Right ventricle myocardium superior (tissue), 1 donor: ENCODE measurements at places on chromosomes 13 and 19. TPM values are rescaled to one million over a fixed set of nuclear protein-coding genes. Genes with fewer than 3 reads are reported as not detected.
A peak's percentile ranks its signal among the peaks of the same experiment; 100 is the strongest.

GRCh38 chr19:10566658-10567410 lies 1.0 kb upstream of the KRI1 start:
- DNase-seq, result no peak

DNA sequence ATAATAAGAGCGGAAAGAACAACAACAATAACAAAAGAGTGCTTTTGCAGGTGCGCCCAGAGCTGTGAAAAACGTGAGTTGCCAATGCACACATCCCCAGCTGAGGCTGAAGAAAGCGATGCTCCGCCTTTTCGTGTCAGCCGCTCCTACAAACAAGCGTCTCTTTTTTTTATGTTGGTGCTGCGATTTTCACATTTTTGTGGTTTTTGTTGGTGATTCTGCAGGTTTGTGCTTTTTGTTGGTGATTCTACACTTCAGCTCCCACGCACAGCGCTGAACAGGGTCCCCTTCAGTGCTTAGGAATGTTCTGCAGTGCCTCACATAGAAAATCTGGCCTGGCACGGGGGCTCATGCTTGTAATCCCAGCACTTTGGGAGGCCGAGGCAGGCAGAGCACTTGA lies 7.3 kb upstream of the SBK3 start:
- no peak for DNase-seq

APOC4 gene
- total RNA-seq, result not detected

GRCh38 chr19:8367327-8368001 lies 3.5 kb downstream of the ANGPTL4 start:
- peak; percentile 94 for DNase-seq

LRRC25 gene
- 3.6 TPM for total RNA-seq

DNA sequence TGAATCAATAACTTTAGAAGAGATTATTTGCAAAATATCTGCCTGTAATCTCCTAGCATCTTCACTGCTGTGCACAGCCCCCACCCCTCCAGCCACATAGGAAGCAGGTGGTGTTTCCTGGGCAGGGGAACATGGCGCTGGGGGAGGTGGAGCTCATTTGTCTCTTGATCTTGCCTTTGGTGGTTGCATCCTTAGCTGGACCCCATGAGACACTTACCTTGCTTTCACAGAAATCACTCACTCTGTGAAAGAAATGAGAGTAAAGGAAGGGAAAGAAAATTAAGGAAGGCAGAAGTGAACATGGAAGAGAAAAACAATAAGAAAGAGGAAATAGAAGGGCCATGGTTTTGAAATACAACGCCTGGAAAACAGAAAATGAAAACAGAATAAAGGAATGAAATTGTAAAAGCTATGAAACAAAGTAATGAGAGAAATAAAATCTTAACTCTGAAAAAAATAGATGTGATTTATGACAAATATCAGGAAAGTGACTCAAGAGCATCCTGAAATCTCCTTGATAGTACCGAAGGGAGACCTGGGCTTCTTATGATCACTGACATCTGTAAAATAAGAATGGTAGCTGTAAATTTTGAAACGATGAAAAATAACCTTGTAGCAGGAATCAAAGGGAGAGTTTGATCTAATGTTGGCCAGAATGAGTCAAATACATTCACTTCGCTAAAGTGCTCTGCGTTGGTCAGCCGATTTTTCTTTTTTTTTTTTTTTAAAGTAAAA lies 17.2 kb upstream of the RNASEH2B start:
- DNase-seq, result no peak

DNA sequence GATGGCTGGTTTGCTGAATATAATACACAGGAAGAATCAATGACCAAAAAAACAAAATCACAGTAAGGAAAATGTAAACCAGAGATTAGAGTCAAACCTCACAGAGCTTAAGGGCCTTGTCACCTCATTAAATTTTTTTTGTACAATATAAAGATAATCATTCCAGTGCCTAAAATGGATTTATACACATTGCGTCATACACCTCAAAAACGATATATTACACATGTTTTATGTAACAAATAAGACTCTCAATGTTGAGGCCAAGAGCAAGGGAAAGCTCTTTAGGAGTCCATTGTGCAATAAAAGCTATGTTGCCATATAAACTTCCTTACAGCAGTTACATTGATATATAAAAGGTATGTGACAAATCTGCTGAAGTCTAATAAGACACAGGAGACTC lies 856.7 kb upstream of the SLITRK1 start:
- no peak for DNase-seq

CDX2 gene
- not detected for total RNA-seq

GRCh38 chr19:7265963-7266362 lies 28.3 kb downstream of the INSR start:
- DNase-seq, result no peak

- DNase-seq, result no peak
These were observed 51.4 kb downstream of the NBEA start for GRCh38 chr13:34993470-34993869.

NOTCH3 gene
- 25.0 TPM for total RNA-seq

KASH5 gene
- not detected for total RNA-seq

GRCh38 chr13:96020155-96020575 lies 33.0 kb downstream of the UGGT2 start:
- no peak for DNase-seq

IZUMO2 gene
- not detected for total RNA-seq

F2RL3 gene
- 0.16 TPM for total RNA-seq

DNA sequence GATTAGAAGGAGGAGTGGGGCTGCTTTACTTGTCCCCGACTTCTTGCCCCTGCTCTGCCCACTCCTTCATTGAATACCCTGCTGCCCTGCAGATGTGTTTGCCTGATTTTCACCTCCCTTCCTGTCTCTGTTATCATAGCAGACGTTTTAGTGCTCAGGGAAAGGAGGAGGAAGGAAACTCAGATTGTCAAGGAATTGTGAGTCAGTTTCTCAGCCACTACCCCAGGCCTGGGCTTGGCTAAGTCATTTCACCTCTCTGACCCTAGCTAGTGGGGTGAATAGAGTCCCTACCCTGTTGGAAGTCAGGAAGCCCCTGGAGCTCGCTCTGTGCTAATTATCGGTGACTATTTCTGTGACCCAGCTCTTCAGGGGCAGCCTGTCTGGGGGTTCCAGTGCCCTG lies 3.9 kb downstream of the BCKDHA start:
- no peak for DNase-seq

- no peak for DNase-seq
These were observed 400.6 kb downstream of the HS6ST3 start for GRCh38 chr13:96490496-96490989.

DNA sequence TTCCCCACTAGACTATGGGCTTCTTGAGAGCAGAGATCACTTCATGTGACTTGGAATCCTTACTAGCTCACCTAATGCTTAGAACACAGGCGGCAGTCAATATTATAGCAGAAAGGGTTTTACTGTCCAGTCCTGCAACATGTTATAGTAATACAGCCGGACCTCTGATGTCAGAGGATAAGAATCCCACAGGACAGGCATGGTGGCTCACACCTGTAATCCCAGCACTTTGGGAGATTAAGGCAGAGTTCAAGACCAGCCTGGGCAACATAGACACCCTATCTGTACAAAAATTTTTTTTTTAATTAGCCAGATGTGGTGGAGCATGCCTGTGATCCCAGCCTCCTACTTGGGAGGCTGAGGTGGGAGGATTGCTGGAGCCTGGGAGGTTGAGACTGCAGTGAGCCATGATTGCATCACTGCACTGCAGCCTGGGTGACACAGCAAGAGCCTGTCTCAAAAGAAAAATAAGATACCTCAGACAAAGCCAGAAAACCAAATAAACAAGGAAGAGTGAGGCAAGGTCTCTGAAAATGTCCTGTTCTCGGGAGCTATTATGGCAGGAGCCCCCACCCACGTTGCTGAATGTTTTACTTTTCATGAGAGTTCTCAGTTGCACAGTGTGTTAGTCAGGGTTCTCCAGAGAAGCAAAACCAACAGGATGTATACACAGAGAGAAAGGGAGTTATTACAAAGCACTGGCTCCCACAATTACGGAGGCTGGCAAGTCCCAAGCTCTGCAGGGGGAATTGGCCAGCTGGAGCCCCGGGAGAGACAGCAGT lies 100.8 kb downstream of the UBL3 start:
- no peak for DNase-seq

GRCh38 chr13:70736622-70737317 lies 628.5 kb upstream of the KLHL1 start:
- no peak for DNase-seq

LGALS13 gene
- total RNA-seq, result not detected

DNA sequence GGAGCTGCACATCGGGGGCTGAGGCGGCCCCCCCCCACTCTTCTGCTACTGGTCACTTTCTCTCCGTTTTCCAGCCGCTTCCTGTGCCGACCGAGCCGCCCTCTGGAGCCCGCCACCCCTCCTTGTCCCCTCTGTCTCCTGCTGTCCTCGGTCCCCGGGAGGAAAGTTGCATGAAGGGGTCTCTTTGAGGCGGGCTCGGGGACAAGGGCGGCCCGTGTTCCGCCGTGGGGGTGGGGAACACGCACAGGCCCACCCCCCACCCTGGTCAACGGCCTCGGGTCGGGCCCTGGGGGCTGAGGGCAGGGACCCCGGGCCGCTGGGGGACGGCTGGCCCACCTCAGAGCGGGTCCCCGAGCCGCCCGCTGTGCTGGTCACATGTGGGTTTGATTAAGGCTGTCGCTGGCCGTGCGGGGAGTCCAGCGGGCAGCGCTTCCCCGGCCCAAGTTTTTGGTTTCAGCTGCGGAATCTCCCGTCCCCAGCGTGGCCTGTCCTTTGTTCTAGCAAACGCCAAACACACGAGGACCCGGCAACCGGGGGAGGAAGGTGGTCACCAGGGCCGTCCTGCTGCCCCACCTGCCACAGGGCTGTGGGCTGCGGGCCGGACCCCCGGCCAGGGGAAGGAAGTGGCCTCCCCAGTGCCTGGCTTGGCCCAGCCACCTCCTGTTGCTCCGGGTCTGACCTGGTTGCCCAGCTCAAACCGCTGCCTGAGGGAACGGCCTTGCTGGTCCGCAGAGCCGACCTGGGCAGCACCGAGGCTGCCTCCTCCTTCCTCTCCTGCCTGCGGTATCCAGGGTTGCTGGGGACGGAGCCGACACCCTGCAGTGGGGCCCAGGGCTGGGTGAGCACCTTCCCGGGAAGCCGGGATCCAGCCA lies 1.9 kb downstream of the EFNA2 start:
- no peak for DNase-seq

DNA sequence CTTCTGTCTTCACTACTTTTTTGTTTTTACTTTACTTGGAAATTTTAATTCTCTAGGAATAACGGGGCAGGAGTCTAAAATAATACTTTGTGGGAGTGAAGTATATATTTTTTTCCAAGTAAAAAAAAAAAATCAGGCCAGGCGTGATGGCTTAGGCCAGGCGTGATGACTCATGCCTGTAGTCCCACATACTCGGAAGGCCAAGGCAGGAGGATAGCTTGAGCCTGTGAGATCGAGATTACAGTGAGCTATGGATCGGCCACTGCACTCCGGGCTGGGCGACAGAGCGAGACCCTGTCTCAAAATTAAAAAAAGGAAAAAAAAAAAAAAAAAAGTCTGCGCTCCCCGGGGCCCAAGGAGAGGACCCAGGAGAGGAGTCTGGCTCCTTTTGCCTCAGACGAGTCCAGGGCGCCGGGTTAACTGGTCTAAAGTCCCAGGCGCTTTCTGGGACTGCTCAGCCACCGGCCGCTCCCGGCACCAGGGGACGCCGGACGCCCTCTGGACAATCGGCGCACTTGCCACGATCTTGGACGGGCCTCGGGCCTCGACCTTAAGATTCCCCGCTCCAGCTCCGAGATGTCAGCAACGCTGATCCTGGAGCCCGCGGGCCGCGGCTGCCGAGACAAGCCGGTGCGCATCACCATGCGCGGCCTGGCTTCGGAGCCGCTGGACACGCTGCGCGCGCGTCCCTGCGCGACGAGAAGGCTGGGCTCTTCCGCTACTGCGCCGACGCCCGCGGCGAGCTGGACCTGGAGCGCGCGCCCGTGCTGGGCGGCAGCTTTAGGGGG lies 2.7 kb upstream of the ZFP82 start:
- DNase-seq, result peak; percentile 46

SERP2 gene
- 12.4 TPM for total RNA-seq

GRCh38 chr19:17755977-17756670 lies 4.8 kb downstream of the FCHO1 start:
- DNase-seq, result no peak

- no peak for DNase-seq
These were observed 867 bp downstream of the WBP4 start for GRCh38 chr13:41061914-41062837.

- DNase-seq, result no peak
These were observed 291.2 kb downstream of the DCT start for GRCh38 chr13:94188201-94188854.

DNA sequence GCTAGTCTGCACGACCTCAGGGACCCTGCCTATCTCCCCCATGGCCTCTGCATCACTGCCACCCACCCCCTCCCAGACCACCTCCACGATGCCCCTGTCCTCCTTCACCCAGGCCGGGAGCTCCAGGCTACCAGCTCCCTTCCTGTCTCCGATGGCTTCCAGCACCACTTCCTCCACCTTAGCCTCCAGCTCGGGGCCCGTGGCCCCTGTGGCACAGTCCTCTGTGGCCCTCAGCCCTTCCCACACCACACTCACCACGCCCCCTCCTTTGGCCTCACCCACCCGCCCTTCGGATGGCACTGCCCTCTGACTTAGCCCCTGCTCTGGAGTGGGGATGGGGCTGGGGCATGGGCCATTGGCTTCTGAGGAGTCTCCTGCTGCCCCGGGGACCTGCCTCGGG lies 7.2 kb downstream of the PALM3 start:
- no peak for DNase-seq

ZNF8 gene
- total RNA-seq, result 4.6 TPM

GRCh38 chr19:44260343-44260681 lies 626 bp downstream of the ZNF233 start:
- no peak for DNase-seq

DNA sequence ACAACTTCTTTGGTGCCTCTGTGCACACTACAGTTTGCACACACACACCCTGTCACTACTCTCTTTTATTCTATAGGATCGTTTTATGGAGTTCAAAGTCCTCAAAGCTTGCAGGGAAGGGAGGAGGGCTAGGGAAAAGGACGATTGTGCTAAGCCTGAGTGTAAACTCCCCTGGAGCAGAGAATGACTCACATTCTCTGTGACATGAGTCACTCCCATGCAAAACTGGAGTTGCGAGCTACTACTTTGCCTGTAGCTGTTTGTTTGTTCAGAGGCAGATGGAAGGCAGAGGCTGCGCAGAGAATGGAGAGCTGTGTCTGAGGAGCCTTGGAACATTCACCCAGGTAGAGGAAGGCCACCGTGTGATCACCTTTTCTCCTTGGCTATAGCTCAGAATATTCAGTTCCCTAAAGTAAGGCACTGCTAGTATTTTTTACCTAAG lies 80.5 kb upstream of the MBNL2 start:
- no peak for DNase-seq

COL4A2 gene
- total RNA-seq, result 91.2 TPM

GRCh38 chr13:76929851-76930374 lies 18.4 kb upstream of the ACOD1 start:
- DNase-seq, result no peak

DNA sequence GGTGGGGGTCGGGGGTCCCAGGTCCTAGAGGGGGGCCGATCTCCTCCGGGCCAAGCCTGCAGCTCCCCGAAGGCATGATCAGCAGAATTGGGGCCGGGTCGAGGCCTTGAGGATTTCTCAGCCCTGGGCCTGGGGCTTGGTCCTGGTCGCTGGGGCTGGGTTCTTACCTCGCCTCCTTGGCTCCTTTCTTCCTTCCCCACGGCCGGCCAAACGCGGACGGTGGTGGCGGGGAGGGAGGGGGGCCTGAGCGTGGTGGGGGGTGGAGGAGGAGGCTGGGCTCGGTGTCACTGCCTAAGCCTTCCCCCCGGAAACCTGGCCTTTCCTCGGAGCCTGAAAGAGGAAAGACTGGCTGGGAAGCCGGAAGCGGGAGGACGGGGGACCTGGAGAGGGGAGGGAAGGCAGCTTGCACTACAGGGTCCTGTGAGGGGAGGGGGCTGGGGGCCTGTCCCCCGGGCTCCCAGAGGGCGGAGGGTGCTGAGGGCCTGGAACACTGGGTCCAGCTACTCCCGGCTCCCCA lies at the start of gene ZNF579:
ZNF579 (minus strand) TSS at position 221 of the 517 bp plus-strand sequence. CDS start 1,209 bp downstream, outside the sequence.
- peak; percentile 92 for DNase-seq

PGLYRP1 gene
- total RNA-seq, result not detected
